Umbilical cord (tissue), 2 donors: ENCODE measurements at places on chromosomes 7 and 10.

DNA sequence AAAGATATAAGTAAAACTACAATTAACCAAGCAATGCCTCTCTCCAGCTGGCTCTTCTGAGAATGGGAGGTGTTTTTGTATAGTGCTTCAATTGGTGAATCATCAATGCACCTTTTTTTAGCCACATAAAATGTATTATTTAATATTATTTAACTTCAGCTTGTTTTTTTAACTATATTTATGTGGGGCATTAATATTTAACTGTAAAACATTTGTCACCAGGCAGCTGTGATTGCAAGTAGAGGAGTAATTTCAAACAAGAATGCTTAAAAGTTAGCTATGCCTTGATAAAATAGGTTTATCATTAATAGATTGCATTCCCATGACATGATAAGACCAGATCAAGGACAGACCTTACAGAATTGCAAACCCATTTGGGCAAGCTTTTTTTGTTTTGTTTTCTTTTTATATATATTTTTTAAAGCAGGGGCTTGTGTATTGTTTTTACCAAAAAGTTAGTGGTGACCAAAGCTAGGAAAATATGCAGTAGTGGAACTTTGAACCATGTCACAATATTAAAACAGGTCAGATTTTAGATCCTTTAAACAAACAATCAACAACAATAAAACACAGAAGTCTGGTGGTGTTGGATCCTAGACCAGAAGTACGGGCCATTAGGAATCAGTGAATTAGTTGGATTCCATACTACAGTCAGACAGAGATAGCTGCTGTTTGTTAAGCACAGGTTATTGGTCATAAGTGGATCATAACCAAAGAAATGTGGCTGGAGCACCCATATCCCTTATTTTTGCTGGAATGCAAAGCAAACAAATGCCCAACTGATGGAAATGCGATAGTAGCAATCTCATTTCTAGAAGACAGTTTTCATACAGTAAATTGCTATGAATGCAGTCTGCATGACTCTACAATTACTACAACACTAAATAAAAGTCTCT is 2.9 kb downstream of the CAV2 start:
- no peak for DNase-seq

DNA sequence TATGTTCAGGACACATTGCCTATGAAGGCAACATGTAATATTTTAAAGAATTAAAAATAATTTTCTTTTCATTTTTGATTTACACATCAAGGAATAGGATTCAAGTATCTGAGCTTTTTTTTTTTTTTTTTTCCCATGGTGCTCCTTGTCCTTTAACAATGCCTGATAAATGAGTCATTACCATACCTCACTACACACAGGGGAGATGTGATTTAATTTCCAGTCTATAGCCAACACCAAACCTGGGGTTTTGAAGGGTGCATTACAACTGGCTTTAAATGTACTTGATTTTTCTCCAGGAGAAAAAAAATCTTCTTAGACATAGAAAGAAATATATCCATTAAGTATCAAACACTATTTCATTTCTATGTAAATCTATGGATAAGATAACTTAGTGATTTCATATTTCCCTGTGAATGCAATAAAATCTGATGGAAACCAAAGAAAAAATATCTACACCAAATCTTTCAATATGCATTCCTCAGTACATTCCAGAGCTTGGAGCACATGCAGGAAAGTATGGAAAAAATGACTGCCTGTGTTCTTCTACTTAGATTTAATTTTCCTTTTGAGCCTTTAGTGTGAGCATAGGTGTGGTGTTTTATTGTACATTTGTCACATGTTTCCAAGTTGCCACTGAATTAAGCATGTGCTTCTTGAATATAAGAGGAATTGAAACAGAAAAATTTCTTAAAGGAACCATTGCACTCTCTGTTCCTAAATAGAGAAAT is 204.8 kb upstream of the MEOX2 start:
- DNase-seq = peak; percentile 59

DNA sequence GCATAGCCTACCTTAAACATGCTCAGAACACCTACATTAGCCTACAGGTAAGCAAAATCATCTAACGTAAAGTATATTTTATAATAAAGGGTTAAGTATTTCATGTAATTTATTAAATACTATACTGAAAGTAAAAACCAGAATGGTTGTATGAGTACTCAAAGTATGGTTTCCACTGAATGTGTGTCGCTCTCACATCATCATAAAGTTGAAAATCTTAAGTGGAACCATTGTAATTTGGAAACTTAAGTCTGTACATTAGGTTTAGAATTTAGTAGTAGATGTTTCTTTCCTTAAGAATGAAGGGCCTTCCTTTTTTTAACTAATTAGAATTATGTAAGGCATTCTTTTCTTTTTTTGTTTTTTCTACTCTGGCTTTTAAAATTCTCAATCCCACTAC is 240.0 kb upstream of the AOAH start:
- no peak for DNase-seq

- peak; percentile 22 for DNase-seq
Measured at GRCh38 chr7:125670926-125671572, 741.4 kb upstream of the POT1 start.

GRCh38 chr10:91684841-91685240 is 52.0 kb upstream of the PPP1R3C start:
- no peak for DNase-seq

GRCh38 chr7:149495785-149496641 is 1.6 kb downstream of the ZNF746 start:
- peak; percentile 67 for DNase-seq
